ENCODE measurements at places on chromosomes 1 and 21.
A peak's percentile ranks its signal among the peaks of the same experiment; 100 is the strongest.

GRCh38 chr1:236066828-236067386 lies 2.0 kb upstream of the NID1 start:
- DNase-seq = peak; percentile 44

DNA sequence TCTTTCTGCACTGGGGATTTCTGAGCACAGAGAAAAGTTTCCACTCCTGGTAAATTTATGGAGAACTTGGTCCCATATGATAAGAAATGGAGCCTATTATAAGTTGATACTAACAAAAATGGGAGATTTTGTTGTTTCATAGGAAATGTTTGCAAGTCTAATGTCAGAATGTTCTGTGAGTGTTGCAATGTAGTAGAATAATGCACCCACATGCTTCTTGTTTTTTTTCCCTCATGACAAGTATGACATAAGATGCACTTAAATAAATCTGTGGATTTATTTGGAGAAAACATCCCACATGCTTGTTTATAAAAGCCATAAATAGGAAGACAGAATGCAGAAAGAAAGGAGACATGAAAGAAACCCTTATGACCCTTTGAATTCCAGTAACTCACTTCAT lies 50.8 kb upstream of the KCNJ6 start:
- no peak for DNase-seq

GRCh38 chr1:27342391-27342777 lies 562 bp downstream of the SYTL1 start:
- DNase-seq = no peak

DNA sequence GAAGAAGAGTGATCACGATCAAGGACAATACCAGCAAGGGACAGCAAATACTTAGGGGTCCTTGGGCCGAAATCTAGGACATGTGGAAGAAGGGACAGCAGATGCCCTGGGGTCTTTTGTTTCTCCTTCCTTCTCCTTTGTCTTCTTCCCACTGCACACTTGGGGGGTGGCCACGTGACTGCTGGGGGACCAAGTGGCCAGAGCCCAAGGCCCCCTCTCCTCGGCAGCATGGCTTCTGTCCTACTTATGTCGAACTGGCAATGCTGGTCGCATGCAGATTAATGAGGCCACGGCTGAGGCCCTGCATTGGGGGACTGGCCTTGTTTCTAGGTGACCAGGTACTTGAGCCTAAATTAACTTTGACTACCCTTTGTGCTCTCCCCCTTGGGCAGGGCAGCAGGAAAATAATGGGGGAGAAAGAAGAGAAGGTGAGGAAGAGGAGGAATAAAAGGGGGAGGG lies 83.0 kb downstream of the GRIK3 start:
- DNase-seq = no peak

DNA sequence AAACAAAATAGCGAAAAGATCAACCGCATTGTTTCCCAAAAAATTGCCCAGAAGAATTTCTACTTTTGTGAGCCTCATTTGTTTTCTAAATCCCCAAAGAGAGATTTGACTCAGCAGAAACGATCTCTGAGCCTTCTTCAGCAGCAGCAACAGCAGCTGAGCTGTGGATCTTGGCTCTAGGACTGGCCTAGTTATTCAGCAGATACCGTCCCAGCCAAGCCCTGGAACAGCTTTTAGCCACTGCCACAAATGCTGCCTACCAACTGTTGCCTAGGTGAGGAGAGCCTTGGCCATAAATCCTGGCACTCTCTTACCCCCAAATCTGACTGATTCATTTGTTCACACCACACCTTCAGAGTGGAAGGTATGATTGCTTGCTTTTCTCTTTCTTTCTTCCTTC lies 320.1 kb downstream of the TGFB2 start:
- no peak for DNase-seq

Measured in activated T-cell treated with anti-CD3 and anti-CD28 coated beads for 1 hour (primary cell).